Activated naive CD8-positive, alpha-beta T cell treated with anti-CD3 and anti-CD28 coated beads, Interleukin-2, amount 50 U/mL, for 24 hours (primary cell): ENCODE measurements at places on chromosomes 13 and 19.

DNA sequence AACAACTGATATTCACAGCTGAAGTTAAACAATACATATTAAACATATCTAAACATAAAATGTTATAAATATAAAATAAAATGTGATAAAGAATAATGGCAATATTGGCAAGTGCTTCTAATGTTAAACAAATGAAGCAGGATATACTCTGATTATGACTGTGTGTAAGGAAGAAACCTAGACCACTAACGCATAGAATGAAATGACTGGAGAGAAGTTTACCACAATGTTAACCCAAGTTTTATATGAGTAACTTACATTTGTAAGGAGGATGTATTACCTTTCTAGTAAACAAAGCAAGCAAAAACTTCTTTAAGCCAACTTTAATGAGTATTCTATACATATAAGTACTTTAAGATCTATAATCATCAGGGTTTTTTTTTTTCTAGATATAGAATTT is 43.0 kb downstream of the RB1 start:
- no peak overlapping the region for H3K27ac ChIP-seq
- H3K4me1 ChIP-seq, result no peaks in the 10 kb centered on the region
- no peaks in the 10 kb centered on the region for H3K27me3 ChIP-seq
- H3K4me3 ChIP-seq, result no peak overlapping the region
- H3K36me3 ChIP-seq, result peaks cover 50% of the 10 kb centered on the region

DNA sequence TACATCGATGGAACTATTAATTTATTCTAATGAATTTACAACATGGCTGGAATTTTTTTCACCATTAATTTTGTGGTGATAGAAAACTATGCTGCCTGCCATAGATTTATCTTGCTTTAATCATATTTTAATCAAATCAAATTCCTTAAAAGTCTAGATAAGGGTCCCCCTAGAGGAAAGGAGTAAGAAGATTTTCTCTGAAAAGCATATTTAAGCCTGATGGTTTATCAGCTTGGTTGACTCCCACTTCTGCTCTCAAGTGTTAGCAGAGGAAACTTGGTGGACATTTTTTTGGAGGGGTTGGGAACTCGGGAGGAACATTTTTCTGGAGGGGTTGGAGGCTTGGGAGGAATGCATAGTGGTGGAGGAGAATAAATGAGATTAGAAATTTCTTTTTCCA is 253.3 kb downstream of the KCNRG start:
- H3K27me3 ChIP-seq, result peaks cover 9% of the 10 kb centered on the region
- DNase-seq, result no peak

- H3K27ac ChIP-seq, result no peak overlapping the region
- DNase-seq, result peak; percentile 7
- H3K36me3 ChIP-seq, result peaks cover 28% of the 10 kb centered on the region
- H3K4me3 ChIP-seq, result no peak overlapping the region
Measured at GRCh38 chr19:9641810-9642209, 20.8 kb upstream of the ZNF561 start.

GRCh38 chr13:50123862-50124535 is 108.8 kb downstream of the KCNRG start:
- H3K4me1 ChIP-seq, result peaks cover 55% of the 10 kb centered on the region
- H3K4me3 ChIP-seq, result peak overlapping the region; percentile 80
- peaks cover 9% of the 10 kb centered on the region for H3K36me3 ChIP-seq
- peak; percentile 74 for DNase-seq
- H3K27ac ChIP-seq, result peak overlapping the region; percentile 85

DNA sequence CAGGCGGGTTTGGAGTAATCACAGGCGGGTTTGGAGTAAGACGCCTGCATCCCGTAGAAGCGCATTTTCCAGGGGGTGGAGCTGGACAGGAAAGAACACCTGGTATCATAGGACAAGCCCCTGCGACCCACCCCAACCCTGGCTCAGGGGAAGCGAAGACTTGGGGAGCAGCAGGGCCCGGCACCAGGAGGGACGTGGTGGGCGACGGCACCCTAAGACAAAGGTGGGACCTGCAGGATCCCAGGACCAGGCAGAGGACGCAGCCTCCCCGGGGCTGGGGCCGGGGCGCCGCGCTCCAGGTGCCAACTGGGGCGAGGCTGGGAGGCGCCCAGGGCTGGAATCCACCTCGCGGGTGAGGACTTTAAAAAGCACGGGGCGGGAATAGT is 520 bp downstream of the ZNF600 start:
- no peak for DNase-seq
- peaks cover 28% of the 10 kb centered on the region for H3K4me1 ChIP-seq
- H3K27me3 ChIP-seq, result no peaks in the 10 kb centered on the region
- H3K36me3 ChIP-seq, result peaks cover 48% of the 10 kb centered on the region
- H3K4me3 ChIP-seq, result peak overlapping the region; percentile 85
- peak overlapping the region; percentile 68 for H3K27ac ChIP-seq

- peaks cover 3% of the 10 kb centered on the region for H3K4me1 ChIP-seq
- H3K27me3 ChIP-seq, result peaks cover 17% of the 10 kb centered on the region
- no peak for DNase-seq
- no peak overlapping the region for H3K4me3 ChIP-seq
- H3K27ac ChIP-seq, result no peak overlapping the region
Measured at GRCh38 chr13:23898101-23898500, 799 bp upstream of the C1QTNF9B start.

DNA sequence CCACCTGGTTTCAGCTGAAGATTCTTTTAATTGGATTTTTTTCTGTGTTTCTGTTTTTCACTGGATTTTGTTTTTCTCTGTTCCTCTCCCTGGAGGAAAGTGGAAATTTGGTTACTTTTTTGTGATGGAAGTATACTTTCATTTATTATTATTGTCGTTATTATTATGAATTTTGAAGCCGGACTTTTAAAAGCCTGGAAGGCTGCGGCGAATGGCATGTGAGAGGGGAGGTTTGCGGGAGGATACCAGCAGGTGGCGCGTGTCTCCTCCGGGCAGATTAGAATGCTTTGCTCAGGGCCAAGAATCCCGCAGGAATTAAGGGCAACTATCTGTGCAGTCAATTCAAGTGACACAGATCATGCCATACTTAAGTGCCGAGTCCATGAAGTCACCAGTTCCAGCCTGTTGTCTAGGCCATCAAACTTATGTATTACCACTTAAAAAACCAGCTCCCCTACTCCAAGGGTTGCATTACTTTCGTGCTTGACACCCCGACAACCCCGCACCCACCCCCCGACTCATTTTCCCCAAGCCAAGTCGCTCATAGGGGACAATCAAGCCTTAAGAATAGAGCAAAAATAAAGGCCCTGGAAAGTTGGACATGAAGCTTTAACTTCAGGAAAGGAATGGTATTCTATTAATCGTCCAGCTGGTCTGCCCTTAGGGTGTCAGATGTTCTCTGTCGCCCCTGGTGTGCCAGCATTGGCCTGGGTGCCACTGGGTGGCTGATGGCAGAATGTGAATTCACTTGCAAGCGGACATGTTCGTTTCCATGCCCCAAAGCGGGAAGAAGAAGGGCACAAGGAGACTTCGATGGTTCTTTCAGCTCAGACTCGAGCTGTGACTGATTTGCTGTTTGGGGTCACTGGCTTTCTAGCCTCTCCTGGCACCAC is 1.3 kb upstream of the LRCH1 start:
- no peak overlapping the region for H3K27ac ChIP-seq
- peak overlapping the region; percentile 89 for H3K4me3 ChIP-seq
- peak; percentile 81 for DNase-seq
- H3K4me1 ChIP-seq, result peaks cover 38% of the 10 kb centered on the region
